NCI-H1417 (cell line): ENCODE measurements at places on chromosomes 7 and 10.

GRCh38 chr7:26842897-26843296, 21.5 kb downstream of the SKAP2 start:
- no peak for DNase-seq

GRCh38 chr10:7560519-7560918, 106.2 kb downstream of the ITIH5 start:
- no peak for DNase-seq

GRCh38 chr7:119482209-119482608, 790.8 kb upstream of the KCND2 start:
- DNase-seq: peak; percentile 29

GRCh38 chr10:78186572-78186971, 152.9 kb downstream of the RPS24 start:
- DNase-seq: peak; percentile 10

GRCh38 chr10:43262397-43262901, 4.4 kb downstream of the RASGEF1A start:
- no peak for DNase-seq

- DNase-seq: no peak
Observed at GRCh38 chr7:47473499-47474210, 108.3 kb downstream of the TNS3 start.

- no peak for DNase-seq
Observed at GRCh38 chr10:68192113-68192512, 39.8 kb downstream of the ATOH7 start.

GRCh38 chr7:7719236-7719635, 829 bp upstream of the RPA3 start:
- DNase-seq: peak; percentile 69

- peak; percentile 80 for DNase-seq
Observed at GRCh38 chr7:23472046-23472445, 1.8 kb upstream of the IGF2BP3 start.

DNA sequence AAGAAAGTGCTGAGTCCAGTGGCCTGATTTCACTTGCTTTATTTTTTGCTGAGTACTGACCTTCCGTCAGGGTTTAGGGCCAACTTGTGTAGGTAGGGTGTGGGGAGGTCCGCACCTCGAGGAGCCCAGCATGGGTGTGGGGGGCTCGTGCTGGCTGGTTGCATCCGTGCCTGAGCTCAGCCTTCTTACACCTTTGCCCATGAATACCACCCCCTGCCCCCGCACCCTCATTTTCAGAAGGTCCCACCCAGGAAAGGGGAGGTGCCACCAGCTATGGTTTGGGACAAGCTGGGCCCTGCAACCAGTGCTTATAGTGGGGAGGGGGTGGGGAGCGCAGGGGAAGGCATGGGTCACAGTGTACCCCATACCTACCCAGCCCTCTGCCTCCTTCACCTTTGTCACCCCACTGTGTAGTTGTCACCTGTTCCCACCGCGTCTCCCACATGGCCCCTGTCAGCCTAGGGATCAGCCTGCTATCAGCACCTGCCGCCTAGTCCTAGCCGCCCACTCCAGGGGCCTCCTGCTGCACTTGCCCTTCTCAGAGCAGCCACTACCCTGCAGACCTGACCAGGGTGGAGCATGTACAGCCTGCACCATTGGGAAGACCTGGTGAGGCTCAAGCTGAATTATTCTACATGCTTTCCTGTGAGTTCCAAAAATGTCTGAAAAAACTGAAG, 146.2 kb upstream of the RET start:
- no peak for DNase-seq

- peak; percentile 1 for DNase-seq
Observed at GRCh38 chr10:69684020-69684980, 54.3 kb downstream of the FAM241B start.

- DNase-seq: no peak
Observed at GRCh38 chr7:18997477-18998150, 119.8 kb downstream of the TWIST1 start.

- DNase-seq: no peak
Observed at GRCh38 chr7:101712652-101713051, 83.6 kb upstream of the MYL10 start.

DNA sequence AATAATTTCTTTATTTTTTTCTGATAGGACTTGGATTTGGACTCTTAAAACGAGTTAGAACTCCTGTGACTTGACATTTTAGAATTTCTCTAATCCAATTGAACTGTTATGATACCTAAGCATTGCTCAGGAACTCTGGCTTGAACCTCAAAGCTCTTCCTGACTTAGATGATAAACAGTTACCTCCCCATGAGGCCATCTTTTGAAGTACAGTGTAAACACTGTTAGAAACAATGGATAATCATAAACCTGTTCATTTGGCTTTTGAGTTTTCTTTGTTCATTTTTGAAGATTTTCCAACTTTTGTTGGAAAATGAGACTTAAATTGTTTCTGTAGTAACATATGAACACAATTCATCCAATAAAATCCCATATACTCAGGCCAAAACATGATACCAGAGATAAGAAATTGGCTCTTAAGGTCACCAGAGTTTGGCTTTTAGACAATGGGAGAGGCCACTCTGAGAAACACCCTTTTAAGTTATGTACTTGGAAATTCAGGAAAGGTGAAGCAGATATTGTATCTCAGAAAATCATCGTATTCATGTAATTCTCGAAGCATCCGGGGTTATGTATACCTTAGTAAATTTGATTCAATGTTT, 59.6 kb downstream of the RUNDC3B start:
- DNase-seq: no peak

DNA sequence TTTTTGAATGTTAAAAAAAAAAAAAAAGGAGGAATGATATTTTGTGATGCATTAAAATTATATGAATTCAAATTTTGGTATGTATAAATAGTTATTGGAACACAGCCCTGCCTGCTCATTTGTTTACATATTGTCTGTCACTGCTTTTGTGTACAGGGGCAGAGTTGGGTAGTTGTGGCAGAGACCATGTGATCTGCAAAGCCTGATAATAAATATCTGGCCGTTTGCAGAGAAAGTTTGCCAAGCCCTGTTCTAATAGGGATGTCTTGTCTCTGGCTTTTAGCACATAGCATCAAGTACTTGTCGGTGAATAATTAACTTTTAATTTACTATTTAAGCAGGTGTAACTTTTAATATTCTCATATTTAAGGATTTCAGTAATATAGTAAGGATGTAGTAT, 19.8 kb downstream of the TSPAN13 start:
- DNase-seq: no peak

GRCh38 chr7:148815612-148816011, 68.5 kb downstream of the EZH2 start:
- DNase-seq: peak; percentile 79

GRCh38 chr7:40283391-40283790, 148.6 kb downstream of the SUGCT start:
- no peak for DNase-seq

DNA sequence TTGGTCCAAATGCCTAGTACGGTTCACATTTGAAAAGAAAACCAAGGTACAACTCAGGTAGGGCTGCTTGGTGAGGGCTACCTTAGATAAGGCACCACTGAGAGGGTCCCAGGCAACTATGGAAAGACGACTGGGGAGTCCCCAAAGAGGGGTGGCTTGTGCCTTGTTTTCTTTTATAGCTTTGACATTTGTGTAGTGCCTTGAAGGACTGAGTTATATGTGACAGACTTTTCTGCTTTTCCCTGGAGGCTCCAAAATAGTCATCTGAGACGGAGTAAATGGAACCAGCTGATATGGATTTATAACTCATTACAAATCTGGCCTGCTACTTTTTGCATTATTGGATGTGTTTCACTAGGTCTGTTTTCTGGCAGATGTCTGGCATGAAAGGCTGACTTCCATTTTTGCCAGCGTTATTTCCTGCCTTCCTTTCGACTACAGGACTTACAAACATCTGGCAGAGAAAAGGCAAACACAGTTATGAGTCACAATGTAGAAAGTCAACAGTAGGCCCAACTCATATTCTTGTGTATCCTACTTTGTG, 88.2 kb upstream of the IMMP2L start:
- DNase-seq: peak; percentile 24

- no peak for DNase-seq
Observed at GRCh38 chr10:67657775-67658174, 38.2 kb downstream of the CTNNA3 start.

- DNase-seq: no peak
Observed at GRCh38 chr10:42812028-42812427, 29.4 kb downstream of the BMS1 start.

- no peak for DNase-seq
Observed at GRCh38 chr7:18958627-18959026, 158.8 kb downstream of the TWIST1 start.

DNA sequence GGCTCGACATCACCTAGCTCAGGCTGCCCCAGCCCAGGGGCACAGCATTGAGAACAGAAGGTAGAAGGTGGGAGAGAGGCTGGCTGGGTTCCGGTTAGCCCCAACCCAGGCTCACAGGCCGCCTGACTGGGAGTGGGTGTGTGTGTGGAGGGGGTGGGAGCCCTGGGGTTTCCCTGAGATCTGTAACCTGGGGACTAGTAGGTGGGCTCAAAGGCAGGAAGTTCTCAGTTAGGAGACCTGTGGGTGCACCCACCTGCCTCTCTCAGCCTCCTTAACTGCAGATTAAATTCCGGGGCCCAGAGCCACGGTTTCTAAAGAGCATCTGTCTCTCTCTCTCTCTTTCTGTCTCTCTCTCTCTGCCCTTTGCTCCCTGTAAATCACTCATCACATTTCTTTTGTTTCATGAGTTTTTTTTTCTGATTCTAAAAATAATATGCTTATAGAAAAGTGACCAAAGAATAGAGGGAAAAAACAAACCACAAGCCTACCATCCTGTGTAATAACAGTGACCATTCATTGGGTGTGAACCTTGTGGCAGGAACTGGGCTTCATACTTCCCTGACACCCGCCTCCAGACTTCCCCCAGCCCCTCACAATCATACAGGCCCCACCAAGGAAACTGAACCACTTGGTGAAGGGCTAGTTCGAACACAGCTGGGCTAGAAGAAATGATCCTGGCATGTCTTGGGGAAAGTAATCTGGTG, 83.4 kb upstream of the SMNDC1 start:
- no peak for DNase-seq
